ENCODE measurements at places on chromosomes 11 and 22.
A peak's percentile ranks its signal among the peaks of the same experiment; 100 is the strongest.

GRCh38 chr11:115869780-115870431 is 365.7 kb upstream of the CADM1 start:
- no peak for DNase-seq

DNA sequence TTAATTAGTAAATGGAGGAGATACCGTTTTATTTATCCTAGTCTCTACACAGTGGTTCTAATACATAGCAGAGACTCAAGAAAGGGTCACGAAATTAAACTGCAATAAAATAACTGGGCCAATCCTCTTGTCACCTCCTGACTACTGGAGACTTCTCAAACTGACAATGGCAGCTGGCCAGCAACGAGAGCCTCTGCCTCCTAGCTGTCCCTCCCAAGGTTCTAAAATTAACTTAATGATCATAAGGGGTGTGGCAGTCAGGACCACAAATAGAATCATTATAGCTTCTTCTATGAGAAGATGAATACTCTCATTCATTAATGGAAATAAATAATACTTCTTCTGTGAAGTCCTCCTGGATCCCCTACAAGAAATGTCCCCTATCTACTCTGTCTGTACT is 63.8 kb upstream of the APOA1 start:
- DNase-seq: no peak

- no peak for DNase-seq
Measured at GRCh38 chr11:105315287-105315686, 175.7 kb upstream of the CARD18 start.

- DNase-seq: no peak
Measured at GRCh38 chr22:18012531-18012930, 11.8 kb downstream of the MICAL3 start.

GRCh38 chr11:9489080-9489765 is 28.4 kb downstream of the ZNF143 start:
- DNase-seq: peak; percentile 69

DNA sequence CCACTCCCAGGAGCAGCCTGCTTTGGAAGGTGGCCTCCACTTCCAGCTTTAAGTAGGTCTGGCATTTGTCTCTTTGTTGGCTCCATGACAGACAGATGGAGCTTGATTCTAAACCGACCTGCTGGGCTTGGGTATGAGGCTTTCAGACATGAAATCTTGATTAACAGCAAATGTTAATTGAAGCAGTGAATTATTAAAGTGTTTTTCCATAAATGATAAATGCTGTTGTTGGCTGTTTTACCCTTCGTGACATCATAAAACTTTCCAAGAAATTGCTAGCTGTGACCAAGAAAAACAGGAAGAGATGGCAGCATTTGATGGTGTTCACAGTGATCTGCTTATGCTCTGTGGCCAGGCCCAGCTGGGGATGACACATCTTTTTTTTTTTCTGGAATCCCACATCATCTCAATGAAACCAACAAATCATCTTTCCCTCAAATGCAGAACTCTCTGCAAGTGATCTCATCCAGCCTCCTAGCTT is 66.1 kb downstream of the RBMXL2 start:
- DNase-seq: peak; percentile 44

DNA sequence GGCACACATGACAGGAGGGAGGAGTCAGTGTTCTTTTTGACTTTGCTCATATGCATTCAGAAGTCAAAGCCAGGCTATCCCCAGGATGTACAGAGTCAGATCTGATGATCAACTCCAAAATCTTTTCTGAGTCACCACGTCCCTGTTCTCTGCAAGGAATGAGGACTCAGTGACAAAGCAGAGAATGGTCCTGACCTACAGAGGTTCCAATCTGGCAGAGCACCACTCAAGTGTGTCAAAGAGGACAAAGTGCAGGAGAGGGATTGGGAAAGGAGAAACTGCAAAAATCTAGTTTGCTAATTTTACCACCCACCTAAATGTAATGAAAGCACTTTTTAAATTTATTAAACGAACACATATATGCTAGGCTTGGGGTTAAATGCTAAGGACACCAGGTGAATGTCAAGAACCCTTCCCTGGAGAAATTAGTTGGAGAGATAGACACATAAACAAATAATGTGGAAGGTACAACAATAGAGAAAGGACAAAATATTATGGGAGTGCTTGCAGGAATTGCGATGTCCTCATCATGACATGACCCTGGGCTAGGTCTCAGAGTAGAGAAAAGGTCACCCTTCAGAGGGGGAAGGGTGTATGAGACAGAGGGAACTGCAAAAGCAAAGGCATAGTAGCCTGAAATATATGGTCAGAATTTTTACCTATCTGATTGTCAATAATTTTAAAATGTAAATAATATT is 56.3 kb downstream of the MTNR1B start:
- no peak for DNase-seq

GRCh38 chr11:12842933-12843636 is 166.0 kb upstream of the RASSF10 start:
- no peak for DNase-seq

GRCh38 chr22:27872488-27872887 is 46.6 kb downstream of the PITPNB start:
- DNase-seq: no peak

DNA sequence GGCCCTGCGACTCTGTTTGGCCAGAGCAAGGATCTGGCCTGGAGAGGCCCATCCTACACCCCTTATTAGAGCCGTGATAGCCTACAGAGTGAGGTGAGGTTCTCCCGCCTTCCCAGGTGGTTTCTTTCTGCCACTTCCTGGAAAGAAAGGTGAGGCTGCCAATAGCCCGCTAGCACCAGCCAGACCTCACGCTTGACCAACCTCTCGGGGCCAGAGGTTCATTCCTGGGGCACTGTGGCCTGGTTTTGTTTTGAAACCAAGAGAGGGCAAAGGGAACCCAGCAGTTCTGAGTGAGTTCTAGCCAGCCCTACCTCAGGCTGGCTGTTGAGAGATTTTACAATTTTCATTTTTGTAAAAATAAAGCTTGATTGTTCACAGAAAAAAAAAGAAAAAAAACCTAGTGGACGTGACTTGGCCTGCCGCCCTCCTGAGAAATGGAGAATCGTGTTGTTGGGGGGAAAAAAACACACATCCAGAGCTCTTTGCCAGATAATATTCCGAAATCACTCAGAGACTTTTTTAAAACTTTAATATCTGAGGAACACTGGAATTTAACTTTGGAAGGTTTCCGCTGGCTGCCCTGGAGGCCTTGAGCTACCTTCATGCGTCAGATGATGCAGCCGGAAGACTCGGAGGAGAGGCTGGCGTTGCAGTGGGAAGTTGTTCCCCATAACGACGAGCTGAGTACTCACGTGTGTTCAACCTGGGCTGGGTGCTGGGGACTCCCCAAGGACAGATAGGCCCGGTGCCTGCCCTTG is 84.5 kb downstream of the BCR start:
- DNase-seq: no peak

GRCh38 chr11:86067009-86067850 is 1.7 kb downstream of the PICALM start:
- DNase-seq: no peak

DNA sequence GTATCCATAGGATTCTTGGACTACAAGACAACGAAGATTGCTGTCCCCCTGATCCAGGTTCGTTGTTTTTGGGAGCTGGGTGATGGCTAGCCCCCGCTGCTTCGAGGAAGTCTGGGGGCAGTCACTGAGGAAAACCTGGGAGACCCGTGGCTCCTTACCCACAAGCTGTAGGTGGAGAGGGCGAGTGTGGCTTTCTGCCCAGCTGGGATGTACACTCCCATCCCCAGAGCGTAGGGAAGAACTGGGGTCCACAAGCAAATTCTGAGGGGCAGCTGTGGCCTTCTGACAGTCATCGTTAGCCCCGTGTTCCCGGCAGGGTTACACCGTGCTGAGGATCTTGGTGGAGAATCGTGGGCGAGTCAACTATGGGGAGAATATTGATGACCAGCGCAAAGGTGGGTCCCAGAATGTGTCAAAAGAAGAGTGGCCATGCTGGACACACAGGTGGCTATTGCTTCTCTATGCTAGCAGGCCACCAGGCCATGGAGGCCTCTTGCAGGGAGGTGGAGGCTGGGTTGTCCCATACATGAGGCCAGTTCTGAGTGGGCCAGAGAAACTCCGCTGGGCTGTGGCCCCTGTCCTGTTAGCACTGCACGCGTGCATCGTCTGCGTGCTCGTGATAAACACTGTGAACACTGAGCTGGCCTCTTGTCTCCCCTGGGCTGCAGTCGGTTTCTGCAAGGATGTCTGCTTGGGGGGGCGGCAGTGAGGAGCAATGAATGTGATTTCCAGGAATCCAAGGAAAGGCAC is 39.8 kb downstream of the GLB1L2 start:
- no peak for DNase-seq

GRCh38 chr22:27270818-27271510 is 530.6 kb downstream of the MN1 start:
- DNase-seq: peak; percentile 29

GRCh38 chr11:129460714-129461113 is 85.1 kb downstream of the BARX2 start:
- DNase-seq: no peak

DNA sequence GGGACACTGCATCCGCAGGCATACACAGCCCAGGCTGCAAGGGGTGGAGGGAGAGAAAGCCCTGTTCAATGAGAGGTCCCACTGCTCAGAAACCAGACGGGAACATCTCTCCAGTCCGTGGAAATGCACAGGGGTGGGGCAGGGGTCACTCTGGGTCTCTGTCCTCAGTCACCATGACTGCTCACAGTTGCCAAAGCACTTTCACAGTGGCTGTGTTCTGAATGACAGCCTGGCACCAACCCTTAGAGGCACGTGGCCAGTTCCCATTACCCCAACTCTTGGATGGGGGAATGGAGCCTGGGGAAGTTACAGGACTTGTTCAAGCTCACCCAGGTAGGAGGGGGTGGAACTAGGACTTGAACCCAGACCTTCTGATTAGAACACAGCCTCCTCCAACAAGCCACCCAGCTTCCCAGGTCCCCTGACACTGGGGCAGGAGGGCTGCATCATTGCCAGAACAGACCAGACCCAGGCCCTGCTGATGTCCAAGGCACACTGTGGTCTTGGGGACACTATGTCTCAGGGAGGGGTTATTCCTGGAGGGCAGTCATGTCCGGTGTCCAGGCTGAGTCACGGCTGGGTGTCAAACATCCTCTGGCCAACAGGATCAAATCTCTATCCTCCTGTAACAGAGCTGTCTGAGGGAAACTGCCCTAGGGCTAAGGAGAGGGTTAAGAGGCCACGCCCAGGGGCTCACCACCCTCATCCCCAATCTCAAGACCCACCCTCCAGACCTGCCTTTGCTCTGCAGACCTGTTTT is 8.2 kb downstream of the ZNF70 start:
- DNase-seq: no peak

DNA sequence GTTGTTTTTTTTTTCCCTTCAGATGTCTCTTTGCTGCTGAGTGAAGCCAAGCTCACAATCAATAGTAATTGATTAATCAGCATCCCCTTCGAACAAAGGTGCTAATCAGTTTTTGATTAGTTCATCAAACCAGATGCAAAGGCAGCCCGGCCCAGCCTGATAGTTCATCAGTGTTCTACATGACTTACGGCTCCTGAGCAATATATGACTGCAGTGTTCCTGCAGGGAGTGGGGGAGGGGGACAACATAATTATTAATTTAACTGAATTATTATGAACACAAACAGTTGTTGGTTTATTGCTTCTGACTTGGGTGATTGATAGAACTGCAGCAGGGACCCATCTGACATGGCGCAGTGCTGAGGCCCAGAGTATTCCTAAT is 315.3 kb downstream of the CADM1 start:
- DNase-seq: no peak

GRCh38 chr22:16699326-16699725 is 106.7 kb upstream of the CCT8L2 start:
- DNase-seq: no peak

- DNase-seq: no peak
Measured at GRCh38 chr22:46735747-46736608, 2.1 kb downstream of the CERK start.

DNA sequence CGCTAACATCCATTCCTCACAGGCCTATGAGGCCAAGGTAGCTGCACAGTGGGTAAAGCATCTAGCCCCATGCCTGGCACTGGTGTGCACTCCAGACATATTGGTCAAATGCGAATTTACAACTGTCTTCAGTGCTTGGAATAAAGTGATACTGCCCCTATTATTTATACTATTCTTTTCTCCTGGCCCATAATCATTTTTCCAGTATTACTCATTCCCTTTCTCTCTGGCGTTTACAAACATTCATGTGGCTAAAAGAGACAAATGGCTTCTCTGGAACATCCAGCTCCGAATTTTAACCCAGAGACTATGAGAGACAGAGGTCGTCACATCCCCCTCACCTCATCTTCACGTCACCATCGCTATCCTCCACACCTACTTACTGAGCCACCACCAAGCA is 87.2 kb upstream of the PITPNB start:
- DNase-seq: peak; percentile 69

DNA sequence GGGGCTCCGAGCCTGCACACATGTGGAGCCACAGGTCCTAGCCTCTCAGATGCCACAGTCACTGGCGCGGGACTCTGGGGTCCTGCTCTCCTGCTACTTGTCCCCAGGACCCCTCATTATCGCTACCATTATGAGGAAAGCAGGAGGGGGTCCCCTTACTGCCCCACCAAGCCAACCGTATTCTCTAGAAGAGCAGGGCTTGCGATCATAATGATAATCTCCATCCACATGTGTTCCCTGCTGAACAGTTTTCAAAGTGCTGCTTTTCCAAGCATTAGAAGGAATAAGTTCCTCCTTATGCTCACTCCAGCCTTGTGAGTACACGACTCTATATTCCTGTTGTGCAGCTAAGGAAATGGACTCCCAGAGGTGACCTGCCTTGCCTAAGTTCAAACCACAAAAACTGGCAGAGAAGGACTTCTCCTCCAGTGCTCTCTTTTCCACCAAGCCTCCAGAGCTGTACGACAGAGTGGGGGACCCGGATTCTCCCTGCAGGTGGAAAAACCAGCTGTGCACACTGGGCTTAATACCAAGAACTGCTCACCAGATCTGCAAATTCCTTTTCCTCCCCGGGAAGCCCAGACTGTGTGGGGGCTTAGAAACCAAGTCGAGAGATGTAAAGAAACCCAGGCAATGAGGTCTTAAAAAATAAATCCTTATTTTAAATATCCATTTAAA is 92.8 kb upstream of the DRD2 start:
- DNase-seq: no peak

DNA sequence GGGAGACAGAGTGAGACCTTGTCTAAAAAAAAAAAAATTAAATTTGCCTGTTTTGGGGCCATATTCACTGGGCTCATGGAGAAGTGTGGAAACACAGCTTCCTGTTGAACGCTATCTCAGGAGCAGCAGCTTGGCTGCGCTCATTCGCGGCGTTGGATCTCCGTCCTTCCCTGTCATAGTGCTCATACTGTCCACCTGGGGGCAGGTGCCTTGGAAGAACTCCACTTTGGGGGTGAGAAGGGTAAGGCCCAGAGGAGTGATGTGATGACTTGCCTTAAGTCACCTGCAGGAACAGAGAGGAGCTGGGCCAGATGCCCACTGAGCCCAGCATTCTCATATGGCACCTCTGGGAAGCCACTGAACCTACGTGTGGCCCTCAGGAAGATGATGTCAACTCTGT is 82.8 kb downstream of the CABIN1 start:
- DNase-seq: no peak

GRCh38 chr11:110860461-110860860 is 148.2 kb upstream of the ARHGAP20 start:
- DNase-seq: no peak

All from hepatic stellate cell (primary cell).